ENCODE measurements at places on chromosomes 1 and 21.

- DNase-seq: no peak
These were observed 1.3 kb upstream of the FASLG start for GRCh38 chr1:172657586-172657985.

DNA sequence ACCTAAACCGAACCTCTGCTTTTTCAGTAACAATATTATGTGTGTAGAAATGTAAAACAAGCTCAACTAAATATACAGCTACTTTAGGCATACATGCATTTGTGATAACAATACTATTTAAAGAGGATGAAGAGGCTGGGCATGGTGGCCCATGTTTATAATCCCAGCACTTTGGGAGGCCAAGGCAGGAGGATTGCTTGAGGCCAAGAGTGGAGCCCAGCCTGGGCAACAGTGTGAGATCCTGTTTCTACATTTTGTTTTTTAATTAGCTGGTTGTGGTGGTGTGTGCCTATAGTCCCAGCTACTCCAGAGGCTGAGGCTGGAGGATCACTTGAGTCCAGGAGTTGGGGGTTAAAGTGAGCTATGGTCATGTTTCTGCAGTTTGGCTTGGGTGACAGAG lies 73.6 kb upstream of the LYPLAL1 start:
- DNase-seq: no peak

GRCh38 chr1:240304466-240304865 lies 212.8 kb downstream of the FMN2 start:
- no peak for DNase-seq

DNA sequence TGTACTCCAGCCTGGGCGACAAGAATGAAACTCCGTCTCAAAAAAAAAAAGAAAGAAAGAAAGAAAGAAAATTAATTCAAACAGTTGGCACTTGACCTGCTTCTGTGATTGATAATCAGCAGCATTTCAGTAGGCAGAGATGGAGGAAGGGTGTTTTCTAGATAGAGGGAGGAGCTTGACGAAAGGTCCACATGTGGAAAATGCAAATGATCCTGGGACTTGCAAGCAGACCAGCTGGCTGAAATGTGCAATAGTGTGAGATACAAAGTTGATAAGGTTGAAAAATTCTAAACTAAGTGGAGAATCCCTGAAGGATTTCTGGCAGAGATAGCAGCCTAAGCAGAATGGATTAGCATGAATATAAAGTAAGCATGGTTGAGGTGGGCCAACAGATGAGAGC lies 4.2 kb downstream of the ELAPOR1 start:
- DNase-seq: no peak

- no peak for DNase-seq
These were observed 42.5 kb downstream of the RPRD2 start for GRCh38 chr1:150406483-150406882.

DNA sequence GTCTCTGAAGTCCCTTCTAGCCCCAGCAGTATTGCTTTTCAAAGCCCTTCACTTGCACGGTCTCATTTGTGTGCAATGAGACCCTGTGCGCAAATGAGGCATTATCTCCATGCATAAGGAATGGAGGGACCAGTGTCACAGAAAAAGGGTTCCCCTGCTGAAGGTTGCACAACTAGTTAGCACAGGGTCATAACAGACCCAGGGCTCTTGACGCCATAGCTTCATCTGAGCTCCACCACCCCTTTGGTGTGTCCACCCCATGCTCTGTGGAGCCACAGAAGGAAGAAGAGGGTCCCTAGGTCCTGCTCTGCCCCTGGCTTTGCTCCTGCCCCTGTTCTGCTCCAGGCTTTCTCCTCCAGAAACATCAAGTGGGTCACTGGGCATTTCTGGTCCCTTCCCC lies 12.6 kb downstream of the SH2D2A start:
- no peak for DNase-seq

DNA sequence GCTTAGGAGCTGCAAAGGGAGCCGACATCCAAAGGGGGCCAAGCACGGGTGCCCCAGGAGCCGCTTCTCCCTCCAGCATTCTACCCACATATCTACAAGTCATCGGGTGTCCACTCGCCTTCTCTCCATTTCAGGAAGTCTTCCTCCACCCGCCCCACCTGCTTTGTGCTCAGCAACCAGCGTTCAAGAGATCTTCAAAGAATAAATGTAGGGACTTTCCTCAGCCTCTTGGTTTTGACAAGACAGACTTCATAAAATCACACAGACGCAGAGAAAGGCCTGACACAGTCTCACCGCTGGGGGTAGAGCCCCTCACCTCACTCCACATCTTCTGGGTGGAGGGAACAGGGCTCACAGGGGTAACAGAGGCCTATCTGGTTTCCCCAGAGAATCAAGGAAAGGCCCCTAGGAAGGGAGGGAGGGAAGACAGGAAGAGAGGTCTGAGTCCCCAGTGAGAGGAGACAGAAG lies 49.5 kb downstream of the SSBP3 start:
- no peak for DNase-seq

DNA sequence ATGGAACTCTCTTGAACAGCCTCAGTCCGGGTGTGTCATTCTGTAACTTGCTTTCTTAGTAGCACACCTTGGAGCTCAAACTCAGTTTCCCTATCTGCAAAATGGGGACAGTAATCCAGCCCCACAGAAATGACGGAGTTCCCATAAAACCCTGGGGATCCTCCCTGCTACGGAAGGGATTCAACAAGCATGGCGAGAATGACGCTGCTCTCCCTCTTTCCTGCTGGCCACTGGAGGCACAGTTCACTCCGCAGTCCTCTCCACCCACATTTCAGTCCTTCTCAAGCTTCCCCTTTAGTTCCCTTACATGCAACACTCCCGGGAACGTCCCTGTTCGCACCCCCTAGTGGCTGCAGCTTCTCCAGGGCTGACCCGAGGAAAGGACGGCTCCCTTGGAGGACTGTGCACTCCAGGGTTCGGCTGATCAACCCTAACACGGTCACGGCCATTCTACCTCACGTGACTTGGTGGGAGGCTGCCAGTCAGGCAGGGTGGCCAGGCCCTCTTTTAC lies 20.6 kb downstream of the RUNX3 start:
- no peak for DNase-seq

DNA sequence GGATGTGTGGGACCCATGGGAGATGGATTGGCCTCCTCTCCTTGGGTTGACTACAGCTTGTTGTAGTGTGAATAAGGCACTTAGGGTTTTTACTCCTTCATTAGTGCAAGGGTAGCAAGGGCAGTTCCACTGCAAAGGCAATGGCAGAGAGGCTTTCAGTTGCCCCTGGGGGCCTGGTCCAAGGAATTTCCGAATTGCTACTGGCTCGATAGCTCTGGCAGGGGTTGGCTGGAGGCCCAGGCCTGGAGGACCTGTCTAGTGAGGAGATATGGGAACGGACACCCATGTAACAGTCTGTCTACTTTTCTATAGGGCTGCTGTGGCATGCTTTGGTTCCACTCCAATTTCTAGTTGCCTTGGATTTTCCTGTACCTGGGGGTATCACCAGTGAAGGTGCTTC lies 218.9 kb upstream of the C1orf105 start:
- no peak for DNase-seq

GRCh38 chr1:92881391-92881790 lies 49.6 kb downstream of the RPL5 start:
- no peak for DNase-seq

- no peak for DNase-seq
These were observed 633.2 kb upstream of the NEGR1 start for GRCh38 chr1:72915581-72915980.

DNA sequence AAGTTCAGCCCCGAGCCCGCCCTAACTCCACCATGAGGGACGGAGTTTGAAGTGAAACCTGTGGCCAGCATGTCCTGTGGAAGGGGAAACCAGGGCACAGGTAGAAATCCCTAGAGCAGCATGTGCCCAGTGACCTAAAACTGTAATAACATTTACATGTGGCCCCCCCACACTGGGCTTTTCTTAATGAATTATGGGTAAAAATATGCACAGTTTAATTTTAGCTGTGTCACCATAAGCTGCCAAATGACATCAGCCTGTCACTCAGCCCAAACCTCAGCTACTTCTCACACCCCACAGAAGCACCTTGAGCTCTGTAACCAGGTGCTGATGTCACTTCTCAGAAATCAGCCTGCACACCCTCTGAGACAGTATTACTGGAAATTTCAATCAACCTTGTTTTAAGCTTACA lies 50.0 kb upstream of the SLC19A1 start:
- no peak for DNase-seq

DNA sequence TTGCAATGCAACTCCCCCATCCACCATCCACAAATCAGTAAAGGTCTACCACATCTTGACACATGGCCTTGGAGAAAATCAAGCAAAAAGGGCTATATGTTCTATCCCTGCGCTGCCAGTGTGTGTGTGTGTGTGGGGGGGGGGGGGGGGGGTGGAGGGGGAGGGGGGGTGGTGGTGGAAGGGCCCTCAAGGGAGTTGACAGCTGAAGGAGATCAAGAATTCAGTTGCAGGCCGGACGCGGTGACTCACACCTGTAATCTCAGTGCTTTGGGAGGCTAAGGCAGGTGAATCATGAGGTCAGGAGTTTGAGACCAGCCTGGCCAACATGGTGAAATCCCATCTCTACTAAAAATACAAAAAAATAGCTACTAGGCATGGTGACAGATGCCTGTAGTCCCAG lies 37.6 kb upstream of the CLIC4 start:
- DNase-seq: no peak

DNA sequence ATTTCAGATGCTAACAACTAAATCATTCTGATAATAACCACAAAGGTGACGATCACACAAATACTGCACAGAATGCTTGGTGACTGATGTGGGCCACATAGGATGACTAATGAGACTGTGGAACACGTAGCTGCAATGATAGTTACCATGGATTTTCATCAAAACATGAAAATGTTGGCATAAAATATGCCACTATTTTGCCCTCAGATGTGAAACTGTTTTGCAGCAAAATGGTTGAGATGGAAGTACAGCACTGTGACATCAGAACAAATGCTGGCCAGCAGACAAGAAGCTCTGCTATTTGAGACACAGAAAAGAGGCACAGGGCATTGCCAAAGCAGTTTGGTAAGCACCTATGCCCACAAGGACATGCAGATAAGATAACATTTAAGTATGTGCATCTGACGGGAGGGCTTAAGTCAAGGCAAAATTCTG lies 83.8 kb downstream of the NIBAN1 start:
- DNase-seq: no peak

- DNase-seq: no peak
These were observed 198.9 kb upstream of the UBE2U start for GRCh38 chr1:64004451-64005025.

DNA sequence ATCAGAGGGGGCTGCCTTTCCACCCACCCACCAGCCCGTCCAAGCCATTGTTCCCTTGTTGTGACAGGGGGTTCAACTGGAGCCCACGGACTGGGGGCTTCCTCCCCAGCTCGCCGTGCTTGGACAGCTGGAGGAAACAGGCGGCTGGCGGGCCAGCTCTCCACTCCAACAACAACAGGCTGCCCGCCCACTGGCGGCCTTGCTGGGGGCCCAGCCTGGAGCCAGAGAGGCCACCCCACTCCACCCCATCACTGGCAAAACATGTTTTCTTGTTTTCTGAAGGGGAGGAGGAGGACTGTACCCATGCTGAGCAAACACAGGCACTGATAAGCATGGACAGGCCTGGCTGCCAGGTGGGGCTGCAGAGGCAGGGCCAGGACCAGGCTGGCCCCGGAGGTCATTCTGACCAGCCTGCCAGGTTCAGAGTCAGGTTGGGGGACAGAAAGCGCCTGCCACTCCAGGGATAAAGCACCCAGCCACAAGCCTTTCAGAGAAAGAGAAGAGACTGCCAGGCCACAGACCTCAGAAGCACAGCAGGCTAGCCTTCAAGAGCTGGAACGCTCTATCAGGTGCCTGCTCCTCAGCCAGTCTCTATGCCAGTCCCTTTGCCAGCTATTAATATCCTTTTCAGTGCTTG lies 32.8 kb downstream of the GJA4 start:
- no peak for DNase-seq

DNA sequence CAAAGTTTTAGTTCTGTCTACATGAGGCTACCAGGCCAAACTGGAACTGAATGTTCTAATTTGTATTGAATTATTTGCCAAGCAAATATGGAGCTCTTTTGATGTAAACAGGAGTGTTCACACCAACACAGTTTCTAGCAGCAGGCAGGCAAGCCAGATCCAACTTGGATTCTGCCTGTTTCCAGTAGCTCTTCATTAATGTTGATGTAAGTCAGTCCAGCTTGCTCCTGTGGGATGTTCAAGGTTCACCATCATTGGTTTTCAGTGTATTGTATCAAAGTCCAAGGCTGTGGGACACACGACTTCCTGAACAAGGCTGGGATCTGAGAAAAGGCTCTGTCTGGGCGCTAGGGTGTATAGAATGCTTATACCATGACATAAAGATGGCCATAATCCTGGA lies 68.1 kb downstream of the PAPPA2 start:
- DNase-seq: no peak

DNA sequence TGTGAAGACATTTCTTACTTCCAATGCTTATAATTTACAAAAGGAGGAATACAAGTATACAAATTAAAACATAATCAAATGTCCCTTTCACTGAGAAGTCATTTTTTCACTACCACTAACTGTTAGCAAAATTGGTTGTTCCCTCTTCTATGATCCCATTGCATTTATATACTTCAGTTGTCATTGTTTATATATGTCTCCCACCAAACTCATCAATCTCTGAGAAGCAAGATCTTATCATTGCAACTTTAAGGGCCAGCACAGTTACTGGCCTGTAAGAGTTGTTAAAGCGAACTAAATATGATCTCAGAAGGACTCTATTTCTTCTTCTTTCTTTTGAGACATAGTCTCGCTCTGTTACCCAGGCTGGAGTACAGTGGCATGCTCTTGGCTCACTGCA lies 223.3 kb upstream of the DMRTA2 start:
- no peak for DNase-seq

DNA sequence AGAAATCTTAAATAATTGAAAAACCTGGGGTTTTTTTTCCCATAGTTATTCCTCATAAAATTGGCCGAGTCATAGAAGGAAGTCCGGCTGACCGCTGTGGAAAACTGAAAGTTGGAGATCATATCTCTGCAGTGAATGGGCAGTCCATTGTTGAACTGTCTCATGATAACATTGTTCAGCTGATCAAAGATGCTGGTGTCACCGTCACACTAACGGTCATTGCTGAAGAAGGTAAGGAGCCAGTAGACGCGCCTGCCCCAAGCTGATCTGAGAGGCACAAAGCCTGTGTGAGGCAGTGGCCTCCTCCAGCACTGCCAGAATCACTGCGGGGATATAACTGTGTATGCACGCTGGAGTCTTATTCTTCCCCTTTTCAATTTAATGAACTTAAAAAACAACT lies 100.3 kb downstream of the PHTF1 start:
- DNase-seq: no peak

GRCh38 chr21:33051925-33052324 lies 18.0 kb upstream of the OLIG1 start:
- DNase-seq: peak; percentile 32

GRCh38 chr1:212291505-212292134 lies 6.4 kb downstream of the PPP2R5A start:
- peak; percentile 20 for DNase-seq

Measured in midbrain (tissue), 1 donor.